ENCODE measurements at places on chromosomes 4 and X. TPM values are rescaled to one million over a fixed set of nuclear protein-coding genes. Genes with fewer than 3 reads are reported as not detected.

GRCh38 chr4:88822034-88822789 lies 124.6 kb upstream of the NAP1L5 start:
- H3K4me1 ChIP-seq, result peaks cover 56% of the 10 kb centered on the region
- peaks cover 2% of the 10 kb centered on the region for H3K36me3 ChIP-seq
- peak overlapping the region; percentile 99 for H3K27ac ChIP-seq

DNA sequence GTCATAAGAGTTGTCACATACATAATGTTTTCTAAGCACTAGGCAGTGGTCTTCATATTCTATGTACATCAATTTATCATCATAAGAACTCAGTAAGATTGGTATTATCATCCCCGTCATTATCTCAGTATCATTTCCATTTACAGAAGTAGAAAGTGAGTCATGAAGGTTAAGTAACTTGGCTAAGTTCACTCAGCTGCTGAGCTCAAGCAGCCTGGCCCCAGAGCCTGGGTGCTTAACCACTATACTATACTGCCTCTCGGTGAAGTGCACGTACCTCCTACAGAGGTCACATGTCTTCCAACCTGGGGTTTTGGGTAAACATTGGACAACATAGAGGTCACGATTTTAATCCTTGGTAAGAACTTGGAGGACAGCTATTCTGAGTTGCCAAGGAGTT lies 161.5 kb upstream of the GATB start:
- H3K27ac ChIP-seq, result no peak overlapping the region
- no peak overlapping the region for H3K4me3 ChIP-seq
- H3K36me3 ChIP-seq, result no peaks in the 10 kb centered on the region
- no peak for DNase-seq

GRCh38 chrX:46179748-46180147 lies 365.5 kb downstream of the ZNF674 start:
- no peaks in the 10 kb centered on the region for H3K36me3 ChIP-seq
- no peak overlapping the region for H3K27ac ChIP-seq
- no peak for DNase-seq
- H3K4me1 ChIP-seq, result no peaks in the 10 kb centered on the region

- no peak for DNase-seq
- no peak overlapping the region for H3K27ac ChIP-seq
- H3K4me3 ChIP-seq, result no peak overlapping the region
- no peaks in the 10 kb centered on the region for H3K27me3 ChIP-seq
These were observed 88.5 kb upstream of the ETNPPL start for GRCh38 chr4:108851366-108851765.

DNA sequence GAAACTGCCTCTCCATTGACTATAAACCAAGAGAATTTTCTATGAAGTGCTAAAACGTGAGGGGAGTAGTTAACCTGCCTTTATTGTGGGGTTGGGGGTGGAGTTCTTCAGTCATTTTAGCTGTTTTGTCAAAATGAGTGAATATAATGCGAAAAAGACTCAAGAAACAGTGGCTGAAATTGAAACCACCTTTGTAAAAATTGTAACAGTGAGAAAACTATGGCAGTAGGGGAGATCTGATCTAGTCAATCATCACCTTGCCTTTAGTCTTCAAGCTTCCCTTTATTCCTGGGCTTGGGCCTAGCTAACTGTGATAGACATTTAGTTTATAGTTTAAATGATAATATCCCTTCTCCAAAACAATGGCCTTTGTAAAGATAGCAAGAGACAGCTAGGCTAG lies 1927.3 kb downstream of the STIM2 start:
- H3K4me1 ChIP-seq, result no peaks in the 10 kb centered on the region
- DNase-seq, result no peak
- H3K27me3 ChIP-seq, result no peaks in the 10 kb centered on the region
- H3K27ac ChIP-seq, result no peak overlapping the region

- no peaks in the 10 kb centered on the region for H3K4me1 ChIP-seq
- no peak overlapping the region for H3K4me3 ChIP-seq
- H3K27me3 ChIP-seq, result peaks cover 6% of the 10 kb centered on the region
- no peak overlapping the region for H3K27ac ChIP-seq
- no peaks in the 10 kb centered on the region for H3K36me3 ChIP-seq
These were observed 88.8 kb upstream of the ESX1 start for GRCh38 chrX:104343428-104344129.

GRCh38 chr4:68797618-68798017 lies 18.2 kb upstream of the UGT2B10 start:
- H3K36me3 ChIP-seq, result no peaks in the 10 kb centered on the region
- H3K27ac ChIP-seq, result no peak overlapping the region
- no peaks in the 10 kb centered on the region for H3K4me1 ChIP-seq

FHIP1A gene
- not detected for total RNA-seq

GRCh38 chr4:33628296-33628695 lies 2616.0 kb downstream of the ARAP2 start:
- H3K4me1 ChIP-seq, result no peaks in the 10 kb centered on the region
- H3K4me3 ChIP-seq, result no peak overlapping the region
- no peaks in the 10 kb centered on the region for H3K27me3 ChIP-seq
- no peak overlapping the region for H3K27ac ChIP-seq
- no peaks in the 10 kb centered on the region for H3K36me3 ChIP-seq

- no peak overlapping the region for H3K27ac ChIP-seq
- H3K4me3 ChIP-seq, result no peak overlapping the region
- no peak for DNase-seq
These were observed 81.9 kb downstream of the HMGB2 start for GRCh38 chr4:173252024-173252935.

GRCh38 chr4:33996075-33996718 lies 2248.1 kb downstream of the ARAP2 start:
- no peak overlapping the region for H3K27ac ChIP-seq
- no peak for DNase-seq
- H3K36me3 ChIP-seq, result no peaks in the 10 kb centered on the region

EVC gene
- 1.5 TPM for total RNA-seq

DNA sequence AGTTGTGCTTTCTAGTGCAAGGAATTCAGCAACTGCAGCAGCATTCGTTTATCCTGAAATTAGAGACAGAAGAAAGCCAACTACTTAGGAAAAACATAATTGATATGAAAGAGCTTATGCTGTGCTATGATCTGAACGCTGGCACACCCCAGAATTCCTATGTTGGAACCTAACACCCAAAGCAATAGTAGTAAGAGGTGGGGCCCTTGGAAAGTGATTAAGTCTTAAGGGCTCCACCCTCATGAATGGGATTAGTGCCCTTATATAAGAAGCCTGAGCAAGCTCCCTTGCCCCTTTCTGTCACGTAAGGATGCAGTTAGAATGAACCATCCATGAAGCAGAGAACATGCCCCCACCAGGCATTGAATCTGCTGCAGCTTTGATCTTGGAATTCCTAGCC lies 5.4 kb upstream of the LSM6 start:
- no peaks in the 10 kb centered on the region for H3K36me3 ChIP-seq
- no peak overlapping the region for H3K4me3 ChIP-seq
- no peaks in the 10 kb centered on the region for H3K27me3 ChIP-seq
- H3K27ac ChIP-seq, result no peak overlapping the region
- H3K4me1 ChIP-seq, result peaks cover under 1% of the 10 kb centered on the region

- H3K36me3 ChIP-seq, result no peaks in the 10 kb centered on the region
- no peak overlapping the region for H3K4me3 ChIP-seq
- no peak for DNase-seq
- H3K27ac ChIP-seq, result no peak overlapping the region
- peaks cover 3% of the 10 kb centered on the region for H3K27me3 ChIP-seq
These were observed 196.3 kb upstream of the GATB start for GRCh38 chr4:151957153-151957552.

- no peaks in the 10 kb centered on the region for H3K27me3 ChIP-seq
- no peaks in the 10 kb centered on the region for H3K4me1 ChIP-seq
- no peak for DNase-seq
- H3K36me3 ChIP-seq, result peaks cover 1% of the 10 kb centered on the region
- no peak overlapping the region for H3K4me3 ChIP-seq
These were observed 25.8 kb upstream of the KLHL34 start for GRCh38 chrX:21683941-21684340.

DNA sequence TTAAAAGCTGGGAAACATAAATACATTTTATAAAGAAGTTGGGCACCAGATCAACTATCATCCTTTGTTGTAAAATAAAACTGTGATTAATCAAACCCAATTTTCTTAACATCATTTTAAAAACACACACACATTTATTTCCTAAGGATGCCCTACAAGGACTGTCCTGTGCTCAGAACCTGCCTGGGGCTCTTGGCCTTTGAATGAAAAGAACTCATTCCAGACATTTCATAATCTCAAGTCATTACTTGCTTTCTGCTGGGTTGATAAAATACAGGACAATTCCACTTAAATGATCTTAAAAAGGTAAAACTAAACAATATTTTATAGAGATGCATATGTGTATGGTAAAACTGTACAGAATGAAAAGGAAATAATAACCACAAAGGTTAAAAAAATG lies 2.8 kb downstream of the SH3D19 start:
- no peak overlapping the region for H3K4me3 ChIP-seq
- H3K36me3 ChIP-seq, result peaks cover 2% of the 10 kb centered on the region
- H3K27me3 ChIP-seq, result peaks cover 49% of the 10 kb centered on the region
- DNase-seq, result no peak
- peaks cover 6% of the 10 kb centered on the region for H3K4me1 ChIP-seq

GRCh38 chr4:3409571-3410091 lies 32.1 kb upstream of the HGFAC start:
- H3K4me3 ChIP-seq, result no peak overlapping the region
- no peaks in the 10 kb centered on the region for H3K4me1 ChIP-seq
- no peak for DNase-seq
- H3K27me3 ChIP-seq, result no peaks in the 10 kb centered on the region
- H3K27ac ChIP-seq, result no peak overlapping the region

DNA sequence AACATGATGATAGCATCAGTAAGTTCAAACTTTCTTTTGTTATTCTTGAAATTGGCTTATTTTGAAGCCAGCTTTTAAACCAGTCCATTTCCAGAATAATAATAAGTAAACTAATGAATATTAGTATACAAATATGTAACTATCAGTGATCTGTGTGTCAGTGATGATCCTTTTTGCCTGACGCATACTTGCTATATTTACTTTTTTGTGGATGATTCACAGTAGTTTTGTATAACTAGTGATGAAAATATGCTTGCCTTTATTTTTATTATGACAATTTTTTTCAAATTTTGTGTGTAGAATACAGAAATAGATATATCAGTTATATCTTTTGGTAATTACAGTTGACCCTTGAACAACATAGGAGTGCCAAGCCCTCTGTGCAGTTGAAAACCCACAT lies 49.5 kb downstream of the USP53 start:
- no peak overlapping the region for H3K4me3 ChIP-seq
- H3K27ac ChIP-seq, result no peak overlapping the region
- peaks cover 20% of the 10 kb centered on the region for H3K36me3 ChIP-seq
- peaks cover 8% of the 10 kb centered on the region for H3K4me1 ChIP-seq
- H3K27me3 ChIP-seq, result no peaks in the 10 kb centered on the region

- H3K27ac ChIP-seq, result no peak overlapping the region
- peaks cover 32% of the 10 kb centered on the region for H3K27me3 ChIP-seq
- peaks cover 26% of the 10 kb centered on the region for H3K4me1 ChIP-seq
- H3K36me3 ChIP-seq, result peaks cover 7% of the 10 kb centered on the region
These were observed 5.7 kb upstream of the ZNF518B start for GRCh38 chr4:10462876-10463275.

- no peaks in the 10 kb centered on the region for H3K36me3 ChIP-seq
- H3K4me1 ChIP-seq, result no peaks in the 10 kb centered on the region
- DNase-seq, result no peak
- H3K27me3 ChIP-seq, result peaks cover 2% of the 10 kb centered on the region
These were observed 98.8 kb downstream of the ADRA2C start for GRCh38 chr4:3864742-3865721.

FAT4 gene
- total RNA-seq, result not detected

GRCh38 chrX:150870487-150871340 lies 27.8 kb downstream of the CD99L2 start:
- no peaks in the 10 kb centered on the region for H3K27me3 ChIP-seq
- no peak overlapping the region for H3K4me3 ChIP-seq
- H3K36me3 ChIP-seq, result peaks cover 7% of the 10 kb centered on the region
- H3K4me1 ChIP-seq, result peaks cover 33% of the 10 kb centered on the region

DNA sequence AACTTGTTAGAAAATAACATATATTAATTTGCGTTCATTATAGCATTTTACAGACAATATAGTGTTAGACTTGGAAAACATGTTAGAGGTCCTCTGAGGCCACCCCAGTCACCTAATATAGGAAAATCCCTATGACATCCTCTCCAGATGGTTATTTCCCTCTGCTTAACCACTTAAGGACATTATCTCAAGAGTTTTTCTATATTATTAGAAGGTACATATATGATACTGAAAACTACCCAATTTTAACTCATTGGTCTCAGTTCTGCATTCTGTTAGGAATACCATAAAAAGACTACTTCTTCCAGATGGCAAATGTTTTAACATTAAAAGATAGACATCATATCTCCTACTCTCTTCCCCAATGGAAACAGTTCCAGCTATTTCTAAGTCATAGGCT lies 21.4 kb downstream of the PTPN13 start:
- peaks cover 3% of the 10 kb centered on the region for H3K27me3 ChIP-seq
- no peak overlapping the region for H3K27ac ChIP-seq
- no peak overlapping the region for H3K4me3 ChIP-seq

DNA sequence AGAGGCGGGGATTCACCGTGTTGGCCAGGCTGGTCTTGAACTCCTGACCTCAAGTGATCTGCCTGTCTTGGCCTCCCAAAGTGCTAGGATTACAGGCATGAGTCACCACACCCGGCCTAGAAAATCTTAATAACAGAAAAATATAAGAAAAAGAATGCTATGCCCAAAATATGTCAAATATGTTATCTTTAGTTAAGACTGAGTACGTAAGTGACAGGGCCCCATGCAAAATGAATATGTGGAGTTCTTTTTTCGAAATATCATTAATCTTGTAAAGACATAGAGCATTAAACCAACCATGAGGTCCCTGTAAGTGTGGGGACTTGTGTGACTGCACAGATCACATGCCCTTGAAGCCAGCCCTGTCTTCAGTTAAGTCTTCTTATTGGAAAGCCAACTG lies 8.9 kb upstream of the ZNF518B start:
- peaks cover 5% of the 10 kb centered on the region for H3K4me1 ChIP-seq
- H3K36me3 ChIP-seq, result peaks cover 3% of the 10 kb centered on the region
- peaks cover 24% of the 10 kb centered on the region for H3K27me3 ChIP-seq

DNA sequence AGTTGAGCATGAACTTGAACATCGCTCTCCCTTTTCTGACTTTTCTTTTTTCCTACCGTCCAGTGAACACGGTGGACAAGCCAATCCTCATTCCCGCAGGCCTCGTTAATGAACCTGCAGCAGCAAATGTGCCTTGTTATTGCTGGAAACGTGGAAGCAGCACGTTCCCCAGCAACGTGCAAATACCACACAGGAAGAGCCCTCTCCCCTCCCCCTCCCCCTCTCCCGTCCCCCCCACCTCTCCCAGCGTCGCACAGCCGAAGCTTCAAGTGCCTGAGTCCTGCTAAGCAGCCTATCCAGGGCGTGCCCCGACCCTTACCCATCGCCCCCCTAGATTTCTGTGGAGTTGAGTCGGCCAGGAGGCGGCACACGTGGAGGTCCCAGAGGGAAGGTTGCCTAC lies 219.9 kb downstream of the BCOR start:
- peaks cover 7% of the 10 kb centered on the region for H3K36me3 ChIP-seq
- H3K4me1 ChIP-seq, result peaks cover 24% of the 10 kb centered on the region
- peak overlapping the region; percentile 23 for H3K27ac ChIP-seq

- no peaks in the 10 kb centered on the region for H3K36me3 ChIP-seq
- no peak overlapping the region for H3K4me3 ChIP-seq
- no peak overlapping the region for H3K27ac ChIP-seq
- no peak for DNase-seq
These were observed 331.9 kb upstream of the NR3C2 start for GRCh38 chr4:148774134-148774533.

All from activated T-helper 1 cell treated with anti-CD3 and anti-CD28 coated beads, Interleukin-12 subunit alpha, Interleukin-12 subunit beta, Interleukin-2, Interleukin-4 antibody, amounts not matched to agents 30 ng/mL and 10 ng/mL and 1 ng/mL, durations not matched to agents 14 hours and 24 hours and 36 hours (primary cell).